Mesendoderm (in vitro differentiated cells): ENCODE measurements at places on chromosomes 16 and 17.

GRCh38 chr17:12902046-12902445 lies 112.7 kb downstream of the ARHGAP44 start:
- no peak for DNase-seq

- no peak for DNase-seq
Observed at GRCh38 chr17:39667262-39667944, 850 bp upstream of the PNMT start.

GRCh38 chr17:11720816-11721215 lies 122.5 kb downstream of the DNAH9 start:
- no peak for DNase-seq

- no peak for DNase-seq
Observed at GRCh38 chr17:77506371-77506991, 365.7 kb downstream of the SEC14L1 start.

GRCh38 chr16:15749371-15749770 lies 99.3 kb downstream of the NDE1 start:
- peak; percentile 32 for DNase-seq

DNA sequence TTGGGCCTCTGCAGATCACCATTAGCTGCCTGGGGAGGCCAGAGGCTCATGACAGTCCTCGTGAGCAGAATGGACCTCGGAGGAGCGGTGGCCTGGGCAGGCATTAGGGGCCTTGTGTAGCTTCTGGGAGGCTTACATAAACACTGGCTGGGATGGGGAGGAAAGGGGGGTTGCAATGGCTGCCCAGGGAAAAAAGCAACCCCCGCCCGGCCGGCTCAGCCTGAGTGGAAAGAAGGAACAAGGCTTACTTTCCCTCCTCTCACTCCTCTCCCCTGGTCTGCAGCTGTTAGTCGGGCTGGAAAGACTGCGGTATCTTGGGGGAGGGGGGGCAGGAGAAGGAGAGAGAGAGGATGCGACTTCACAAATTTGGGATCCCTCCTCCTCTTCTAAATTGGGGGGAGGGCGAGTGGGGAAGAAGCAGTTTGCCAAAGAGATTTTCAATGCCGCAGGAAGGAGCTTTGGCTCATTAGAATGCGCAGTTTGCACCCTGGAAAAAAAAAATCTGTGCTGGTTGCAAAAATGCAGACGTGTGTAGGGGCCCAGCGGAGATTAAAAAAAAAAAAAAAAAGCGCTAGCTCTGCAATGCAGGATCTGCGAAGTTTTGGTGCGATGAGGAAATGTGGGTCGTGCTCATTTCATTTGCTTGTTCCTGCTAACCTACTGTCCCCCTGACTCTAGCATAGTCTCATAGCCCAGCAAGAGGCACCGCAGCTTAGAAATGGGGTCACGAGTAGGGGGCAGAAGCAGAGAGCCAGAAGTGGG lies 6.6 kb upstream of the NR1D1 start:
- DNase-seq: no peak

GRCh38 chr17:50108556-50108955 lies 13.4 kb downstream of the PDK2 start:
- DNase-seq: no peak

GRCh38 chr17:59420901-59421300 lies 89.4 kb downstream of the YPEL2 start:
- no peak for DNase-seq

DNA sequence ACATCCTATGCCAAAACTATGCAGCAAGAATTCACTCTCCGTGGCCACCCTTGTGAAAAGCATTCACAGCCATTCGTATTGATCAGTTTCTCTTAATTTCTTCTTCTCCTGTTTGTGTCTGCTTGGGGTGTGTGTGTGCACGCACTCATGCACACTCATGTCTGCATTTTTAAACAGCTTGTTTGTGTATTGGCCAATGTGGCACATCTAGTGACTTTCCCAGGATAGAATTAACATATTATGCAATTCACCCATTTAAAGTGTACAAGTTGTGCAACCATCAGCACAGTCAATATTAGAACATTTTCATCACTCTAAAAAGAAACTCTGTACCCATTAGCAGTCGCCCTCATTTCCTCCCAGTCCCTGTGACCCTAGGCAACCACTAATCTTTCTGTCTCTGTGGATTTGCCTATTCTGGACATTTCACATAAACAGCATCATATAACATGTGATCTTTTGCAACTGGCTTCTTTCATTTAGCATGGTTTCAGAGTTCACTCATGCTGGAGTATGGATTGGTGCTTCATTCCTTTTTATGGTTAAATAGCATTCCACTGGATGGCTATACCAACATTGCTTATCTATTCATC lies 20.1 kb downstream of the IRX3 start:
- no peak for DNase-seq

- peak; percentile 45 for DNase-seq
Observed at GRCh38 chr16:84941921-84942320, 69.4 kb downstream of the ZDHHC7 start.

- no peak for DNase-seq
Observed at GRCh38 chr16:51497541-51498211, 346.6 kb upstream of the SALL1 start.

GRCh38 chr17:67212231-67212630 lies 32.8 kb downstream of the HELZ start:
- DNase-seq: no peak

DNA sequence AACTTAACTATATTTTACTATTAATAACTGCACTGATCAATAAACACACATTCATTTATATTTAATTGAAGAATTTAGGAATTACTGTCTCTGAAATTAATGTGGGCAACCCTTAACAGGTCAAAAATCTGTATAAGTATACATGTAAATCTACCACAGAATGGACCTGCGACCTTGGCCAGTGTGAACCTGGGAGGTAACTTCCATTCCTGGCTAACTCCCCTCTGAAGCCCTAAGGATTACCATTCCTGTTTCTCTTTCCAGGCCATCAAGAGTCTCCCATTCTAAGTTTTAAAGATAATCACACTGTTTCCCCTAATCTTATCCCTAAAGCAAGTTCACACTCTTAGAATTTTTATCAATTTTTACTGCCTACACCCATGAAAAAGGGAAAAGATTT lies 58.1 kb downstream of the SMURF2 start:
- DNase-seq: no peak

GRCh38 chr16:58187665-58188421 lies 10.1 kb downstream of the CSNK2A2 start:
- DNase-seq: no peak

- no peak for DNase-seq
Observed at GRCh38 chr16:84166796-84167695, 19.8 kb downstream of the TAF1C start.

DNA sequence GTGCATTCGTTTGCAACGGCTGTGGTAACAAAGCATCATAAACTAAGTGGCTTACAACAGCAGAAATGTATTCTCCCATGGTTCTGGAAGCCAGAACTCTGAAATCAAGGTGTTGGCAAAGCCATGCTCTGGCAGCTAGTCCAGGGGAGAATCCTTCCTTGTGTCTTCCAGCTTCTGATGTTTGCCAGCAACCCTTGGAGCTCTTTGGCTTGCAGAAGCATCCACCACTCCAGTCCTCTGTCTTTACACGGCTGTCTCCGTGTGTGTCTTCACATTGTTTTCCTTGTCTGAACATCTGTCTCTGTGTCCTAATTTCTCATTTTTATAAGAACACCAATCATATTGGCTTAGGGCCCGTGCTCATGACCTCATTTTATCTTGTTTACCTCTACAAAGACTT lies 265.3 kb upstream of the HSBP1 start:
- no peak for DNase-seq

GRCh38 chr16:1908184-1908583 lies 10.0 kb downstream of the HS3ST6 start:
- DNase-seq: no peak

GRCh38 chr17:78499715-78500540 lies 77.3 kb downstream of the DNAH17 start:
- DNase-seq: no peak

DNA sequence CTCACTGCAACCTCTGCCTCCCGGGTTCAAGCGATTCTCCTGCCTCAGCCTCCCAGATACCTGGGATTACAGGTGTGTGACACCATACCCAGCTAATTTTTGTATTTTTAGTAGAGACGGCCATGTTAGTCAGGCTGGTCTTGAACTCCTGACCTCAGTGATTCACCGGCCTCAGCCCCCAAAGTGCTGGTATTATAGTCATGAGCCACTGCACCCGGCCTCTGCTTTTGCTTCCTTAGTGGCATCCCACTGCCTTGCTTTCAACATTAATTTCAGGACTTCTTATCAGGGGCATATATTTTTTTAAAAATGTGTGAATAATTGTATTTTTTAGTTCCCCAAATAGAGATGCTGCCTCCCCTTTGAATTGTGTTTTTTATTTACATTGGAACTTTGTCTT lies 98.8 kb downstream of the SYCE1L start:
- DNase-seq: no peak

DNA sequence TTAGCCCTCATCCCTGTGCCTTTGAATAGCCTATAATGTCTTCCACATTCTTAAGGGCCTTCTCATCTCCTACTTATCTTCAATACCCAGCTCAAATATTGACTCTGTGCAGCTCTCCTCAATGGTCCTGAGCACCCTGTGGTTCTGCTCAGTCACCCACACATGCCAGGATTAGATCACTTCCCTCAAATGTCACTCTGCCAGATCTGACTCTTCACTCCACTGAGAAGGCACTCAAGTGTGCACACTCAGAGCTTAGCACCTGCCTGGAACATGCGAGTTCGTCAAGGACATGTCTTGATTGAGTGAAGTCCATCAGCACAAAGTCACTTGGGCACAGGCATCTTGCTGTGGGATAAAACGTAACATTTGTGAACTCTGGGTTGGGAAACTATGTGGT lies 404.8 kb downstream of the CDH13 start:
- peak; percentile 8 for DNase-seq

DNA sequence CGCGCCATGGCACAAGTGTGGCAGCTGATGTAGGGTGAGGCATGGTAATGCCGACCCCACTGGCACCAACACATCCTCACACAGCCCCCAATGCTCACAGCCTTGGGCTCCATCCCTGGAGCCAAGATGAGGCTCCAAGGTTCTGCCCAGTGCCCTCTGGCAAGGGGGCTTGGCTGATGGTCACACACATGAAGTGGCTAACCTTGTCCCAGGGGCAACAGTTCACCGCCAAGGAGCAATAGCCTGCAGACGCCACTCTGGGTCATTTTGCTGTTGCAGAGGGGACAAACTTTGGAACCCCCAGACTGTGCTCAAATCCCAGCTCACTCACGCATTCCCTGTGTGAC lies 26.8 kb downstream of the TNFRSF13B start:
- DNase-seq: no peak

- DNase-seq: peak; percentile 87
Observed at GRCh38 chr17:76268015-76268749, 3.0 kb downstream of the UBALD2 start.

- DNase-seq: no peak
Observed at GRCh38 chr17:46733837-46734475, 84.5 kb downstream of the WNT3 start.

GRCh38 chr17:45577571-45578279 lies 87.2 kb upstream of the PLEKHM1 start:
- no peak for DNase-seq

DNA sequence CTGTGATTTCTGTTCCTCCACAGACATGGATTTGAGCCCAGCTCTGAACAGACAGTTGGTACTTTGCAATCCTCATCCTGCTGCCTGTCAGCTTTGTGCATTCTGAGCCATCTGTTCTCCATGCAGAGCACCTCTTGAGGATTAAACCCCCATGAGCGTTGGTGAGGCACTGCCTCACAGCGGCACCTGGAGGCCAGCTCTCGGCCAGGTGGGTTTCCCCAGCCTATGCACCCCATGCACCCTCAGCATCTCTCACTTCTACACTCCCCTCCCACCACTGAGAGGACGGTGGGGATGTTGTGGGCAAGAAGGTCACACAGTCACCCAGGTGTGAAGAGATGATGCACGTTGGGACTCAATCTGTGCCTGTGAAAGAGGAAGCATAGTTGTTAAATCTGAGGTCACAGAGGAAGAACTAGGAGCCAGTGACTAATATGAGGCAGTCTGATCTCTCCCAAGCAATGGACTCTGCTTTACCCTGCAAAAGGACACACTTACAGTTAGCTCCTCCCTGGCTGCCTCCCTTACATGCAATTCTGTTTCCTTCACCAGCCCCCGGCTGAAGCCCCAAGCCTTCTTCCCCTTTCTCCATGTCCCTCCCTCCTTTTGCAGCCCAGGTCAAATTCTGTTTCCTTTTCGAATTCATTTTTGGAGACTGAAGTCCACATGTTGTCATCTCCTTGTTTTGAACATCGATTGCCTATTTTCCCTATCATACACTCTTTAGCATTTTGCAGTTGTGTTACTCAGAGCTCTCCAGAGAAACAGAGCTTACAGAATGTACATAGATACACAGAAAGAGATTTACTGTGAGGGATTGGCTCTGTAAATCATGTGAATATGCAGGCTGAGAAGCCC lies 58.5 kb downstream of the HS3ST3B1 start:
- DNase-seq: no peak

- DNase-seq: no peak
Observed at GRCh38 chr17:29066047-29066446, 23.1 kb downstream of the PIPOX start.
